M059J (cell line): ENCODE measurements at places on chromosomes 13 and 19. TPM values are rescaled to one million over a fixed set of nuclear protein-coding genes. Genes with fewer than 3 reads are reported as not detected.

- DNase-seq = no peak
These were observed 479.1 kb downstream of the SUCLA2 start for GRCh38 chr13:47521890-47522487.

DNA sequence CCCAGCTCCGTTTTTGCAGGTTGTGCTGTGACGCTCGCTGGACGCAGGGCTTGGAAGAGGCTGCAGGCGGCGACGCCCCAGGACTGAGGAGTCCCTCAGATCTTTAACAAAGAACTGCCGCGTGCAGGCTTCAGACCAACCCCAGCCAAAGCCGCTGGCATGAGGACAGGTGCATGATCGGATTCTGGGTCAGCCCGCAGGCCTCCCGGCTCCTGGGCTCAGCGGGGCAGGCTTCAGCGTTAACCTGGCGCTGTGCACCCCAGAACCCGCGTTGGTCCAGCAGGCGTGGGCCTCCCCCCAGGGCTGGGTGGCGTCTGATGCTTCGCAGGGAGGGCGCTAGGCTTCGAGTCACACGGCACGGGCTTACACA, 920 bp upstream of the TIMM13 start:
- peak; percentile 24 for DNase-seq

- DNase-seq = no peak
These were observed 96.7 kb downstream of the RNASEH2B start for GRCh38 chr13:51006067-51006845.

- DNase-seq = no peak
These were observed 73.9 kb downstream of the TEX29 start for GRCh38 chr13:111394211-111394922.

DNA sequence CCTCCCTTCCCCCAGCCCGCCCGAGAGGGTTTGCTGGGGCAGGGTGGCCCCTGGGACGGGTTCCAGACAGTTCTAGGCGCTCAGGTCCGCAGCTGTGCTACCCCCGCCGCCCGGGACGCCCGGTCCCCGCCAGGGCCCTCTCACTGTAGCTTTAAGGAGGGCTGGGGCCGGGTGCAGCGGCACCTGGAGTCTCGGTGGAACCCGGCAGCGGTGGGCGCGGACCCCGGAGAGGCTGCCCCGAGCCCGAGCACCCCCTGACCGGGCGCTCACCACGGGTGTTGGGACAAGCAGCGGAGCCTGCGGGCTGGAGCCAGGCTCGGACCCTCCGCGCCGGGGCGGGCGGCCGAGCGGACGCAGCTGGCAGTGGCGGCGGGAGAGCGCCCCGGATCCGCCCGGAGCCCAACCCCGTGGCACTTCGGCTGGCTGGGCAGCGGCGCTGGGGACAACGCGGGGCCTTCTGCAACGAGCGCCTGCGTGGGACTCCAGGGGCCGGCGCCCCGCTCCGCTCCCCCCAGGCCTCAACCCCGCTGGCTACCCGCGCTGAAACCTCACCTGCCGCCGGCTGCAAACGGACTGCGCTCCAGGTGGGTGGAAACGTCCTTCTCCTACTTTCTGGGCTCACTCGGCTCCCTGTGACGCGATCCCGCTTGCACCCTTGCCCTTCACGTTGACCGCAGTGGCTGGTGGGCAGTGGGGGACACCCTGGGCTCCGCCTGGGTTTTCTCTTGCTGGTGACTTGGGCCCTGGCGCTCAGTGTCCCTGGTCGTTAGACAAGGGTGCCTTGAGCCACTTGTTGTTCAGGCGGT, 81.1 kb downstream of the ZNF429 start:
- no peak for DNase-seq

GRCh38 chr13:73250061-73250460, 191.3 kb downstream of the KLF5 start:
- DNase-seq = no peak

Gene SLC25A23
- 25.3 and 39.9 TPM in 2 replicates for total RNA-seq

Gene ZNF90
- 0.42 and 0.49 TPM in 2 replicates for total RNA-seq

Gene AP3D1
- total RNA-seq = 61.0 and 93.3 TPM in 2 replicates

Gene LGALS4
- total RNA-seq = not detected in 2 replicates

Gene ZNF835
- total RNA-seq = 0.49 and 0.71 TPM in 2 replicates

Gene PLPPR3
- total RNA-seq = 2.3 and 3.8 TPM in 2 replicates

Gene TBC1D17
- 8.3 and 12.2 TPM in 2 replicates for total RNA-seq

Gene TLE2
- total RNA-seq = not detected in 2 replicates
